GOT3 (cell line): ENCODE measurements at places on chromosomes 6 and 20.

GRCh38 chr6:20438462-20439070 is 36.9 kb downstream of the E2F3 start:
- DNase-seq = no peak

GRCh38 chr6:31193206-31193605 is 22.7 kb upstream of the POU5F1 start:
- no peak for DNase-seq

- no peak for DNase-seq
Measured at GRCh38 chr20:1005452-1006027, 3.4 kb upstream of the RSPO4 start.

GRCh38 chr20:43821795-43822194 is 92.9 kb upstream of the TOX2 start:
- DNase-seq = no peak

GRCh38 chr20:40802886-40803285 is 113.8 kb upstream of the MAFB start:
- no peak for DNase-seq

DNA sequence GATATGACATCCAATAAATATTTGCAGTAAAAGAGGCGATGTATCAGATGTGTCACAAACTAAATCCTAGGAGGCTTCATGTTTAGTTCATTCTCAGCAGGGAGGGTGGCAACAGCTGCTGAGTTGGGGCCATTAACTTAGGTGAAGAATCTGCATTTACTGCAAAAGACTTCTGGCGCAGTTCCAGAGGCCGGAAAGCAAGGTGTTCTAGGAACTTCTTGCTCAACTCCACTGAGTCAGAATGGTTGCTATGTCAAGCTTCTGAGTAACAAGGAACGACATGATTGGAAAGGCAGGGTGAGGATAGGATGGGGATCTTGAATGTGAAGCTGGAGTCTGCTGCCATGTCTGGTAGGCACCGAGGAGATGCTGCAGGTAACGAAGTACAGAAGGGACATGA is 11.7 kb downstream of the ADNP start:
- DNase-seq = no peak

- no peak for DNase-seq
Measured at GRCh38 chr6:108839083-108839642, 9.1 kb upstream of the ARMC2 start.

- no peak for DNase-seq
Measured at GRCh38 chr6:139323511-139324300, 31.9 kb upstream of the TXLNB start.

GRCh38 chr6:11975353-11975977 is 36.6 kb upstream of the HIVEP1 start:
- DNase-seq = no peak

DNA sequence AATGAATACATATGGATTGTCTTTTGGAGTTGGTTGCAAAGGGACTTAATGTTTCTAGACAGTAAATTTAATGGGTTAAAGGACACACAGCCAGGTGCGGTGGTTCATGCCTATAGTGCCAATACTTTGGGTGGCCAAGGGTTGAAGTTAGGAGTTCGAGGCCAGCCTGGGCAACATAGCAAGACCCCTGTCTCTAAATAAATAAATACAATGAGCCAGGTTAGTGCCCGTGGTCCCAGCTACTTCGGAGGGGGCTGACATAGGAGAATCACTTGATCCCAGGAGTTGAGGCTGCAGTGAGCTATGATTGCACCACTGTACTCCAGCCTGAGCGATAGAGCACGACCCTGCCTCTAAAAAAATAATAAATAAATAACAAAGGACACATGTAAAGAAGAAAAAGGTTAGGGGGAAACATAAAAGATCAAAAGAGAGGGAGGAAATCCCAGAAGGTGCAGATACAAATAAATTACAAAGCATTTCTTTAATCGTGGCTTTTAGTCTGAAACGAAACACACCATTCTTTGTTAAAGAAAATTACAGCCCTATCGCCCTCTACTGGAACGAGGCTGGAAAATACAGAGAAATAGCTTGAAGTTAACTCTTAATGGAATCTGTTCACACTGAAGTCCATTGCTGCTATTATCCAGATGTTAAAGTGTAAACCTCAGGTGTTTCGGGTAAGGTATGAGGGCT is 42.6 kb upstream of the SCML4 start:
- no peak for DNase-seq

GRCh38 chr20:52812231-52812847 is 159.8 kb upstream of the TSHZ2 start:
- DNase-seq = no peak
